ENCODE measurements at places on chromosomes 3 and 15. TPM values are rescaled to one million over a fixed set of nuclear protein-coding genes. Genes with fewer than 3 reads are reported as not detected.

PCSK6 gene
- 3.9 TPM for total RNA-seq

RSL24D1 gene
- 106 TPM for total RNA-seq

WDR6 gene
- 89.2 TPM for total RNA-seq

PTX3 gene
- 3.9 TPM for total RNA-seq

BLM gene
- 0.71 TPM for total RNA-seq

LRRC31 gene
- not detected for total RNA-seq

UBE2E2 gene
- total RNA-seq: 48.5 TPM

FANCD2OS gene
- total RNA-seq: not detected

SCN5A gene
- 0.33 TPM for total RNA-seq

C3orf70 gene
- 37.5 TPM for total RNA-seq

CADPS gene
- total RNA-seq: 8.8 TPM

RTP3 gene
- not detected for total RNA-seq

MEX3B gene
- 4.3 TPM for total RNA-seq

HGD gene
- total RNA-seq: not detected

NOX5 gene
- total RNA-seq: 0.36 TPM

MYO5C gene
- 4.6 TPM for total RNA-seq

IGF2BP2 gene
- total RNA-seq: 6.3 TPM

ASB14 gene
- not detected for total RNA-seq

CKMT1B gene
- total RNA-seq: not detected

OIP5 gene
- total RNA-seq: 0.71 TPM

GTF2E1 gene
- 12.1 TPM for total RNA-seq

DNASE1L3 gene
- total RNA-seq: 0.71 TPM

ONECUT1 gene
- 0.36 TPM for total RNA-seq

RHO gene
- not detected for total RNA-seq

SI gene
- not detected for total RNA-seq

P2RY12 gene
- total RNA-seq: 4.2 TPM

ARGFX gene
- not detected for total RNA-seq

STRIT1 gene
- total RNA-seq: not detected

SCN11A gene
- 0.82 TPM for total RNA-seq

SLCO3A1 gene
- 3.7 TPM for total RNA-seq

UNC13C gene
- total RNA-seq: 1.1 TPM

MAP1A gene
- total RNA-seq: 61.2 TPM

FEZF2 gene
- not detected for total RNA-seq

TM6SF1 gene
- total RNA-seq: 7.5 TPM

TMEM108 gene
- total RNA-seq: 3.0 TPM

CCDC9B gene
- total RNA-seq: 70.3 TPM

TMEM212 gene
- not detected for total RNA-seq

ATP13A5 gene
- total RNA-seq: not detected

SCG5 gene
- 4.1 TPM for total RNA-seq

OSTN gene
- not detected for total RNA-seq

SHC4 gene
- 2.2 TPM for total RNA-seq

CHRNA5 gene
- 2.0 TPM for total RNA-seq

OR5K2 gene
- total RNA-seq: not detected

C2CD4B gene
- total RNA-seq: 1.8 TPM

LRRC34 gene
- 2.9 TPM for total RNA-seq

THUMPD3 gene
- total RNA-seq: 38.5 TPM

ACAD9 gene
- 32.3 TPM for total RNA-seq

KNG1 gene
- not detected for total RNA-seq
